ENCODE measurements at places on chromosomes 3 and 15. TPM values are rescaled to one million over a fixed set of nuclear protein-coding genes. Genes with fewer than 3 reads are reported as not detected.
A peak's percentile ranks its signal among the peaks of the same experiment; 100 is the strongest.

Gene NPAP1
- polyA plus RNA-seq, result not detected

Gene HTR3E
- 0.14 TPM for polyA plus RNA-seq

Gene CYP1A2
- not detected for polyA plus RNA-seq

Gene WDR6
- polyA plus RNA-seq, result 121 TPM

Gene RAD51
- polyA plus RNA-seq, result 6.1 TPM

Gene TMPRSS7
- not detected for polyA plus RNA-seq

Gene ACAA1
- 34.6 TPM for polyA plus RNA-seq

Gene P2RY13
- 1.4 TPM for polyA plus RNA-seq

Gene OCA2
- polyA plus RNA-seq, result 4.5 TPM

- no peak for DNase-seq
Measured at GRCh38 chr3:128805772-128806171, 73.6 kb upstream of the ACAD9 start.

DNA sequence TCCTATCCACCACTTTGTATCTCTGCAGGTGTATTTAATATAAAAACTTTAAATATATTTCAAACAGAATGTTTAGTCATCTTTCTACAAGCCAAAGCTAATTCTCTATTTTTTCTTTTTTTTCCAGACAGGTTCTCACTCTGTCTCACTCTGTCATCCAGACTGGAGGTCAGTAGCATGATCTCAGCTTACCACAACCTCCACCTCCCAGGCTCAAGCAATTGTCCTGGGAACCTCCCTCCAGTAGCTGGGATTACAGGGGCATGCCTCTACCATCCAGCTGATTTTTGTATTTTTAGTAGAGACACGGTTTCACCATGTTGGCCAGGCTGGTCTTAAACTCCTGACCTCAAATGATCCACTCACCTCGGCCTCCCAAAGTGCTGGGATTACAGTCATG lies 202.6 kb downstream of the VGLL3 start:
- no peak for DNase-seq

- DNase-seq, result no peak
Measured at GRCh38 chr3:117748131-117748530, 1038.6 kb downstream of the TUSC7 start.

- no peak for DNase-seq
Measured at GRCh38 chr3:102674284-102674683, 239.5 kb downstream of the ZPLD1 start.

- no peak for DNase-seq
Measured at GRCh38 chr3:2137651-2138050, 39.0 kb downstream of the CNTN4 start.

DNA sequence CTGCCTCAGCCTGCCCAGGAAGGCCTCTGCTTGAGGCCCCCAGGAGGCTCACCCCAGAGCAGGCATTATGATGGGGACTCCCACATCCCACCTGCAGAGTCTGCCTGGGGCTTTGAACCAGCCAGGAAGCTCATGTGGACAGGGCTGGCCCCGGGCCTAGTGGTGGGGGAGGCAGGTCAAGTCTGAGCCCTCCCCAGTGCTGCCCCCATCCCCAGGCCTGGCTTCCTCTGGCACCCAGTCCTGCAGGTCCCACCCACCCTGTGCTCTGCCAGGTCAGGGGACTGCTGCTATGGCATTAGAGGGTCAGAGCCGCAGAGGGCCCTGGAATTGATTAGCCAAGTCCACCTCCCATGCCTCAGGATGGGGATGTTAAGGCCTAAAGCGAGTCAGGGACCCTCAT lies 17.6 kb upstream of the VPS33B start:
- no peak for DNase-seq

DNA sequence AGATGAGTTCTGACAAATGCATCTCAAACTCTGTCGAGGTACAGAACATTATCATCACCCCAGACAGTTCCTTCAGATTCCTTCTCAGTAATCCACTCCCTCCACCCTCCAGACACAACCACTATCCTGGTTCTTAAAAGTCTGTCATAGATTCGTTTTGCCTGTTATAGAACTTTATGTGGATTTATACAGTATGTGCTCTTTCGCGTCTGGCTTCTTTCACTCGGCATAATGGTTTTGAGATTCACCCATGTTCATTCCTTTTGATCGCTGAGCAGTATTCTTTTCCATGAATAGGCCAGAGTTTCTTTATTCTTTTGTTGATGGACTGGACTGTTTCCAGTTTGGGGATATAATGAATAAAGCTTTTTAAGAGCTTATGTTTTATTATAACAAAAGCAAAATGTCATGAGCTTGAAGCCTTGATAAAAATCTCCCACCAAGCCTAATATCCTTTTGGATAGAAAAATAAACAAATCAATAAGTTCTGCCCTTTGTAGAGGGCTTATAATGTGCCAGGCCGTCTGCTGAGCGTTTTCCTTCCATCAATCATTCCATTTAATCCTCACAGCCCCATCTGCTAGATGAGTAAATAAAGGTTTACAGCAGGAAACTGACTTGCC lies 21.3 kb upstream of the RFTN1 start:
- DNase-seq, result no peak

- DNase-seq, result no peak
Measured at GRCh38 chr15:40038275-40038637, 725 bp downstream of the SRP14 start.

- no peak for DNase-seq
Measured at GRCh38 chr3:102297072-102297658, 137.7 kb upstream of the ZPLD1 start.

- DNase-seq, result no peak
Measured at GRCh38 chr3:30342318-30343060, 263.9 kb upstream of the TGFBR2 start.

DNA sequence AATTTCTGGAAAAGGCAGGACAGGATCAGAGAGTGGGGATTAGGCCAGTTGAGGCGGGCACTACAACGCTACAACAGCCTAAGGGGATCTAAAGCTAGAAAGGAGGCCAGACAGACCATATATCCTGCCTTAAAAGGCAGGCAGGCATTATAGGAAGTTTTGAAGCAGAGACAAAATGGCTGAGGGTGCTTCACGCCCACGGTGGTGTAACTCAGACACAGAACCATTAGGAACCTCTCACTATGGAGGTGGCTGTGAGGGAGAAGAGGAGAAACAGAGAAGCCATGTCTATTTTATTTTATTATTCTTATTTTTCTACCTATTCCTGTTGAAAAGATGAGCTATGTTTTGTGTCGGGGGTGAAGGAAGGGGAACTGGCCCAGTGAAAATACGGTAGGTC lies 2.1 kb upstream of the USP4 start:
- DNase-seq, result no peak

DNA sequence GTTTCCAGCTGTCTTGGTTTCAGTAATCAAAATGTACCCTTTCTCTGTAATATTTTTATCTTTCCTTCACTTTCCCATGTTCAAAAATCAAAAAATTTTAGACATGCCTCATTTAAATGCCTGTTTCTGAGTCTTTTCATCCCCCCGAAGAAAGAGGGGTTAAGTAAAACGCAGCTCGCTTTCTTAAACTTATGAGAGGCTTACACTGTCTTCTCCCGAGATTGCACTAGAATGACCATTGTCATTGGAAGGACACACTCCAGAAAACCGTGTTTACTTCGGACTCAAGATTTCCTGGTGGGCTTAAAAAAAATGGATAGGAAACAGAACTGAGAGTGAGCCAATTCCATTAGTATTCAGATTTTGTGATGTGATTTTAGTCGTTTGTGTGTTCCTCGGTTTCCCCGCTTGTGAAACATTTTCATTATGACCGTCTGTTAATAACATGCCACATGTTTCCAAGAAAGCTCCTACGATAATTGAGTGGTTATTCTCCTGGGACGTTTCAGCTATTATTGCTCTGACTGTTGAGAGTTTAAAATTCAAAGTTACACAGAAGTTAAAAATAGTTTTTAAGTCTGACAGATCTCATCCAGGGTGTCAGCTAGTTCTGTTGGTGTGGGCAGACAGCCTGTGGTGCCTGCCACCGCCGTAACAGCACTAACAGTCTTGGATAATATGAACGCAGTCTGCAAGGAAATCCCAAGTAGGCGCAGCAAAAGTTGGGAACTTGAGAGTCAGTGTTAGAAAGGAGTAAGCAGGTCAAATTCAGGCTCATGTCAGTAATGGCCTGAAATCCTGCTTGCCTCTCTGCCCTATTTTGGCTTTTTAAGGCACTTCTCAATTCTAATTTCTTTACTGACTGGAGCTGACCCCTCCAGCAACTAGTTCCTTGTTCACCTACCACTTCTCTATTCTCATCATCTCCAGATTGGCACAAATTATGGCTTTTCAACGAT lies 1.5 kb downstream of the CRYBG3 start:
- DNase-seq, result peak; percentile 26
